ENCODE measurements at places on chromosomes 12 and 14. TPM values are rescaled to one million over a fixed set of nuclear protein-coding genes. Genes with fewer than 3 reads are reported as not detected.

- H3K36me3 ChIP-seq = no peaks in the 10 kb centered on the region
- no peak for DNase-seq
- no peaks in the 10 kb centered on the region for H3K27me3 ChIP-seq
These were observed 485.9 kb downstream of the APAF1 start for GRCh38 chr12:99130808-99131553.

DNA sequence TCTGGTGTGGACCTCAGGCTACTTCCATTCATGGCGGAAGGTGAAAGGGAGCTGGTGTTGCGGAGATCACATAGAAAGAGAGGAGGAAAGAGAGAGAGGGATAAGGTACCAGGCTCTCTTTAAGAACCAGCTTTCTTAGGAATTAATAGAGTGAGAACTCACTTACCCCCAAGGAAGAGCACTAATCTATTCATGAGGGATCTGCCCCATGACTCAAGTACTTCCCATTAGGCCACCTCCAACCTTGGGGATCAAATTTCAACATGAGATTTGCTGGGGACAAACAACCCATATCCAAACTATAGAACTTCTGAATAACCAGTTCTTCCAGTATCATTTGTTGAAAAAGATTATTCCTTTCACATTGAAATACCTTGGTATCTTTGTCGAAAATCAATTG lies 34.0 kb upstream of the C2CD5 start:
- no peak overlapping the region for H3K4me3 ChIP-seq

DNA sequence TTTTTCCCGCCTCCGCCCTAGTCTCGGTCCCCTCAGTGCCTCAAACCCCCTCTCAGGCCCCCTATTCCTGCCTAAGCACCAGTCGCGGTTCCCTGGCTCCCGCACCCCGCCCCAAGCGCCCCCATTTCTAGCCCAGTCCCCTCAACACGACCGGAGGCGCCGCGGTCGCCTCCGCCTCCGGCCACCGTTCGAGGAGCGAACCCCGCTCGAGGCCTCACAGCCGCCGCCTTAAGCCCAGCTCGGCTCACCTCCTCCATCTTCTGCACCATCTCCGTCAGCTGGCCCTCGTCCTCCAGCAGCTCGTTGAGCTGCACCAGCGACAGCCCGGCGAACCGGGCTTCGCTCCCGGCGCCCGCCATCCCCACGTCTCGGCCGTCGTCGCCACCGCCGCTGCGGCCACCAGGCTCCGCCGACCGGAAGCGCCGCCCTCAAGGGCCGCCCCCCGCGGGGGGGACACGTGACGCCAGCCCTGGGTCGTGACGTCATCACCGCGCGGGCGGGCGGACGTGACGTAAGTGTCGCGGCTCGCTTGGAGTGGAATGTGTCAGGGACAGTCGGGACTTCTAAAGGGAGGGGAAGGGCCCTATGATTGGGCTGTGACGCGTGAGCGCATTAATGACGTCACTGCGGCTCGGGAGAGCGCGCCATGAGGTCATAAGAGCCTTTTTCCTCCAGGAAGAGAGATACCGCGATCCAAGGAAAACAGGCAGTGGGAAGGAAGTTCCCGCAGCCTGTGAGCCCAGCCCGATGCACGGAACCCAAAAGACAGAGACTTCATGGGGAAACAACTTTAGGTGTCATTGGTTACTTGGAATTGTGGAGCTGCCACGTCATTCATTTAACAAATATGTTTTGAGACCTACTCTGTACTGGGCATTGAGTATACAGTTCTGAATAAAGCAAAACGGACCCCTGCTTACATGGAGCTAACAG lies at the start of gene VPS37B:
Gene VPS37B (minus strand): TSS at position 421 of the 933 bp plus-strand sequence. CDS start 62 bp downstream, at position 359.
- H3K36me3 ChIP-seq = no peaks in the 10 kb centered on the region
- no peak within 1 kb of the TSS for H3K27ac ChIP-seq
- no peaks in the 10 kb centered on the region for H3K27me3 ChIP-seq
- H3K4me3 ChIP-seq = no peak within 1 kb of the TSS

DNA sequence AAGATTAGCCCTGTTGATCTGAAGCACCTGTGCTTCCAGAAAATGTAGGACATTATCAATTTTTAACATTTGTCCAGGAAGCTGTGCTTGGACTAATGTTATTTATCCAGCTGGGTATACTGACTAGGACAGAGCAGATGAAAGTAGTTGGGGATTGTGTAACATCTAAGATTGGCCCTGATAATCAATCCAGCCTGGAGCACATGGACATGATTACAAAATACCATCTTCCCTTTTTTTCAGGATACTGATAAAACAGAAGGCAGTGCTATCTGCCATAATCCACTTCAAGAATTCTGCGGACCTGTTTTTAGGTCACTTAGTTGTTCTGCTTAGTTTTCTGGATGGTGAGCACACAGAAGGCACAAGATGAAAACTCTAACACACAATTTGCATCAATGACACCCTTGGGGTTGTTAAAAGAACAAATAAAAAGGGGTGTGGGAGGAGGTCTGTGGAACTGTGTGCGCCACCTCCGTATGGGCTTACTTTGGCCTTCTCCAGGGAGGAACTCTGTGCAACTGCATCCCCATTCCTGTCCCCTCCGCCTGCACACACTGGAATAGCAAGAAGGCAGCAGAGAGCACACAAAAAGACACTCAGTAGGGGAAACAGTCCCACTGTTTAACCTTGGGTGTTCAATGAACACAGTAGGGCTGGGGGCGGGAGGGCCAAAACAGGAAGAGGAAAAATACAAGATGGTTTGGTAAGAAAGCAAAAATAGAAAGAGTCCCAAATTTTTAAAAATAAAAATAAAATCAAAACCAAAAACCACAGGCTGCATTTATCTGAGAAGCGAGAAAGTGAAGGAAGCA lies 31.1 kb upstream of the DUSP6 start:
- no peak overlapping the region for H3K4me3 ChIP-seq
- H3K27me3 ChIP-seq = no peaks in the 10 kb centered on the region
- no peak for DNase-seq
- H3K27ac ChIP-seq = no peak overlapping the region
- no peaks in the 10 kb centered on the region for H3K36me3 ChIP-seq

GRCh38 chr14:101954501-101954900 lies 9.9 kb upstream of the DYNC1H1 start:
- H3K4me3 ChIP-seq = no peak overlapping the region
- H3K27ac ChIP-seq = no peak overlapping the region
- no peaks in the 10 kb centered on the region for H3K36me3 ChIP-seq
- H3K4me1 ChIP-seq = no peaks in the 10 kb centered on the region
- DNase-seq = no peak

DNA sequence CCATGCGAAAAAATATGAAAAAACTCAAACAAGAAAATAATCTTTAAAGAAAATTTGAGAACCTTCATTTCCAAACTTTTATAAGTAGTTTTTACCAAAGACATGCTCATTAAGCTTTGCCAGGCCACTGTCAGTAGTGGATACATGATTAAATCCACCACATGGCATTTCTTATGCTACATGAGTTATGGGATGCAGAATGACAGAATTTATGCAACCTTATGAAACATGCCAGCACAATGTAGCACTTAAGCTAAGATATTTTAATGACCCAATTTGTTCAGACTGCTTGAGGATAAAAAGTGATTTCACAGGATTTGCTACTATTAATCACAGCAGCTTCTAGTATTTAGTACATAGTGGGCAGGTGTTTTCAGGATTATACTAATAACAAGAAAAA lies 123.3 kb downstream of the ATP23 start:
- H3K36me3 ChIP-seq = no peaks in the 10 kb centered on the region
- no peak for DNase-seq
- no peaks in the 10 kb centered on the region for H3K4me1 ChIP-seq
- no peak overlapping the region for H3K4me3 ChIP-seq
- no peak overlapping the region for H3K27ac ChIP-seq
- no peaks in the 10 kb centered on the region for H3K27me3 ChIP-seq

DNA sequence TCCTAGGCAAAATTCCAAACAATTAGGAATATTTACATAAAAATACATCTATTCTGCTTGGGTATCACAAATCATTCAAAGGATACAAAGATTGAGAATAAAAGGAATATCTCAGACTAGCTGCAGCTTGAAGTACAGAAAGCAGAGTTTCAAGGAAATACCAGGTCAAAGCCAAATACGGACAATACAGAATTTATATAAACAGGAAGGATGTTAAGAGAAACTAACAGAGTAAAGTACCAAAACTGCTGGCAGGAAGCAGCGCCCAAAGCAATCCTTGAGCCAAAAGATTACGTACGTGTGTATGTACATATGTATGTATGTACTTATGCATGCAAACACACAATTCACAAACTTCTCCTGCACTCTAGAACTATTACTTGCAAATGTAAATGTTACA lies 86.6 kb downstream of the PPP1R12A start:
- peaks cover 42% of the 10 kb centered on the region for H3K36me3 ChIP-seq
- H3K4me1 ChIP-seq = no peaks in the 10 kb centered on the region
- DNase-seq = no peak
- no peak overlapping the region for H3K4me3 ChIP-seq
- H3K27me3 ChIP-seq = no peaks in the 10 kb centered on the region

- no peak overlapping the region for H3K27ac ChIP-seq
- H3K36me3 ChIP-seq = no peaks in the 10 kb centered on the region
- H3K4me1 ChIP-seq = no peaks in the 10 kb centered on the region
These were observed 26.2 kb upstream of the ETNK1 start for GRCh38 chr12:22598763-22599161.

GRCh38 chr12:120835657-120836056 lies 68.5 kb downstream of the SPPL3 start:
- no peaks in the 10 kb centered on the region for H3K36me3 ChIP-seq
- no peaks in the 10 kb centered on the region for H3K27me3 ChIP-seq
- peak overlapping the region; percentile 25 for H3K4me3 ChIP-seq
- peak overlapping the region; percentile 77 for H3K27ac ChIP-seq

DNA sequence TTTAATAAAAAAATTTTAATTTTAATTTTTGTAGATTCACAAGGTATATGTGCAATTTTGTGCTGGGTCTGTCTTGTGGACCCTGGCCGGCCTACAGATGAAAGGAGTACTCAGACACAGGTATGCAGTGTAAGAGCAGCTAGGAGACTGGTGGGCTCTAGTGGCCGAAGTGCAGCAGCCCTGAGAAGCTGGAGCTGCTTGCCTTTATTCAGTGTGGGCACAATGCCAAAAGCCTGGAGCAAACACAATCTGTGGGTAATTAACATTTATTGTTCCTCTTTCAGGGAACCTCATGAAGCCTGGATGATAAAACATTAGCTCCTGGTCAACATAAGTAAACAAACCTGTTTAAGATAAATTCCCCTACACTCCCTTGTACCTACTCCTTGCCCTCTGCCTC lies 135.7 kb upstream of the SEL1L start:
- no peak for DNase-seq
- no peaks in the 10 kb centered on the region for H3K27me3 ChIP-seq
- H3K4me1 ChIP-seq = no peaks in the 10 kb centered on the region
- no peak overlapping the region for H3K27ac ChIP-seq
- H3K36me3 ChIP-seq = no peaks in the 10 kb centered on the region
- no peak overlapping the region for H3K4me3 ChIP-seq

GRCh38 chr12:54059668-54060067 lies 6.0 kb downstream of the HOXC4 start:
- DNase-seq = no peak
- H3K36me3 ChIP-seq = peaks cover 8% of the 10 kb centered on the region
- no peak overlapping the region for H3K27ac ChIP-seq
- peaks cover 17% of the 10 kb centered on the region for H3K4me1 ChIP-seq
- no peak overlapping the region for H3K4me3 ChIP-seq
- no peaks in the 10 kb centered on the region for H3K27me3 ChIP-seq

- no peak for DNase-seq
- H3K27me3 ChIP-seq = no peaks in the 10 kb centered on the region
- H3K27ac ChIP-seq = no peak overlapping the region
- H3K4me1 ChIP-seq = no peaks in the 10 kb centered on the region
- no peak overlapping the region for H3K4me3 ChIP-seq
- no peaks in the 10 kb centered on the region for H3K36me3 ChIP-seq
These were observed 218.0 kb downstream of the PPM1H start for GRCh38 chr12:62716866-62717525.

The FBXO33 gene
- total RNA-seq = 63.7 TPM

The NAV3 gene
- total RNA-seq = 0.04 TPM

The DHRS2 gene
- total RNA-seq = 19.0 TPM

The C12orf54 gene
- total RNA-seq = not detected

The KRT3 gene
- not detected for total RNA-seq

The HOMEZ gene
- 12.7 TPM for total RNA-seq

The PPFIA2 gene
- not detected for total RNA-seq

The LRTM2 gene
- not detected for total RNA-seq

The RTN1 gene
- 0.32 TPM for total RNA-seq

The CISTR gene
- total RNA-seq = not detected

The NFE2 gene
- total RNA-seq = not detected

The CLEC4E gene
- total RNA-seq = not detected

The SSTR1 gene
- total RNA-seq = not detected
